Upper lobe of right lung (tissue), 1 donor: ENCODE measurements at places on chromosomes 7 and 10.
A peak's percentile ranks its signal among the peaks of the same experiment; 100 is the strongest.

DNA sequence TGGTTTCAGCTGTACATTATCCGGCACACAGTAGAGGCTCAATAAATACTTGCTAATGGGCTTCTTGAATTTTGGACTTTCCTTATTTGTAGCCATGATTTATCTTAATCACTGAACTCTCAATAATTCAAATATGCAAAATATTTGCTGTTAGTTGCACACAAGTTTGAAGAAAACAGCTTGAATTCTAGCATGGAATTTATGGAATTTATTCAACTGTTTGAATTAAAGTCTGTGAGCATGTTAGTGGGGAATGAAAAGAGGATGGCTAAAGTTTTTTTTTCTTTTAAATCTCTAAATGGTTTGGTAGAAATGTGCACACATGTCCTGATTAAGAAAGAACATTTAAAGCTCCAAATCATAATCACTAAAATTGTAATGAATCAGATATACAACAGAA is 42.5 kb downstream of the SIRT1 start:
- DNase-seq: no peak

- DNase-seq: no peak
Observed at GRCh38 chr7:151225948-151226510, 976 bp downstream of the ABCF2 start.

DNA sequence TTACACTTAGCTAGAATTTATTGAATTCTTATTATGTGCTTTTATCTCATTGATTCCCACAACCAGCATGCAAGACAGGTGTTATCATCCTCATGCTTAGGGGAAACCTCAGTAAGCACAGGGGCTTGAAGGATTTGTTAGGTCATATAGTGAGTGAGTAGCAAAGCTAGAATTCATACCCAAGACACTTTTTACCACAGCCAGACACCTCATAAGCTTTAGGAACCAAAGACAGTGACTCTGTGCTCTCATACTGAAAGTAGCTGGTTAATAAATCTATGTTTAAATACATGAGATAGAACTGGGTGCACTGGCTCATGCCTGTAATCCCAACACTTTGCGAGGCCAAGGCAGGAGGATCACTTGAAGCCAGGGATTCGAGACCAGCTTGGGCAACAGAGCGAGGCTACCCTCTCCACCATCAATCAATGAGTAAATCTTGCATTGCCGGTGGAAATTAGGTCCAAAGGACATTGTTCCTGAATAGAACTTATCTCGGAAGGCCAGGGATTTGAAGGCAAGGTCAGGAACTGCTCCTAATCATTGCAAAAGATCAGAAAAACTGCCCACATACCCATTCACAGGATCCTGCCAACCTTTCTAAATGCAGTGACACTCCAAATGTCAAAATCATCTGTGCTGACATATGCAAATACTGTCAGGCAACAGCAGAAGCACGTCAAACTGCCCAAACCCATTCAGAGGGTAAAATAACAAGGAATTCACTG is 523.5 kb downstream of the PARD3 start:
- DNase-seq: no peak

DNA sequence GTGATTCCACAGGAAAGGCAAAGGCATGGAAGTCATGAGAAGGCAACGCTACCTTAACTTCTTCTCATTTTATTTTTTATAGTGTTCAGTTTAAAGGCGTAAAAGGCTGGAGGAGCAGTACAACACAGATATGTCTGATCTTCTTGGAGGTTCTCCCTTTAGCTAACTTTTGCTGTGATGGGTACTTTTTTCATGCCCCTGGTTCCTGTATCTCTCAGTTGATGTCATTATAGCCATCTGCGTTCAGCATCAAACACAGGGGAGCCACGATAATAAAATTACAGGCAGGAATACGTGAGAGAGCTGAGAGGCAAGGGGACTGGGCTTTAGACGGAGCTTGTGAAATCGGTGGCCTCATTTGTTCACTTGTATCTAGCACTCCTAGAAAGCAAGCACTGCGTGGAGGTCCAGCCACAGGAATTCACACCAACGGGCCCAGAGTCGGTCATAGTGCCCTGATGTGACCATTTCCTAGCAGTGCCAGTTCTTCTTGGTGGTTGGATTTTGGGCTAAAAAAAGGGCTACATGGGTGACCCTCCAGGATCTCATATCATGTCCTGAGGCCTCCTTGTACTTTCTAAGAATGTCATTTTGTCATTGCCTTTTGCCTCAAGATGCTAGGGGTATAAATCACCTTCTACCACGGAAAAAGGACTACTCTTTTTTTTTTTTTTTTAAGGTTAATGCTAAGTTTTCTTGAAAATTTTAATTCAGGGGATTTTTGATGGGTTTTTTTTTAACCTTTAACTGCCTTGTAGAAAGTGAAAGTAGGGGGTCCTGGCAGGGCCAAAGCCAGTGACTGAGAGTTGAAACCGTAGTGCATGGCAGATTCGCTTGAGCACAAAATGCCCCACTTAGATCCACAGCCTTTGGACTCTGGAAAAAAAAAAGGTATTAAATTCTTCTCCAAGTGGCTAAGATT is 191.5 kb downstream of the CELF2 start:
- no peak for DNase-seq

DNA sequence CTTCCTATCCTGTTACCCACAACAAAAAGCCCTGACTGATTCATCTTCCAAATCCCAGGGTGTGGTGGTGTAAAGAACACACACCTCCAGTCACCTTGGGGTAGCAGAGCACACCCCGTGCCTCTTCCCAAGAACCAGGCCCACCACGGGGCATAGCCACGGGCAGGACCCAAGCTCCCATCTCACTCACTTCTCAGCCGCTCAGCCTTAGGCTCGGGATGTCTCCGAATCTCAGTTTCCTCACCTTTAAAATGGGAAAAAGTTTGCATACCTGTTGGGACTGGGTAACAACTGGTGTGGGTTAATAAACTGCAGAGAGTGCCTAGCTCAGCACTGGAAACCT is 139.0 kb downstream of the FGFR2 start:
- DNase-seq: no peak

GRCh38 chr10:109821672-109822071 is 101.6 kb downstream of the XPNPEP1 start:
- no peak for DNase-seq

DNA sequence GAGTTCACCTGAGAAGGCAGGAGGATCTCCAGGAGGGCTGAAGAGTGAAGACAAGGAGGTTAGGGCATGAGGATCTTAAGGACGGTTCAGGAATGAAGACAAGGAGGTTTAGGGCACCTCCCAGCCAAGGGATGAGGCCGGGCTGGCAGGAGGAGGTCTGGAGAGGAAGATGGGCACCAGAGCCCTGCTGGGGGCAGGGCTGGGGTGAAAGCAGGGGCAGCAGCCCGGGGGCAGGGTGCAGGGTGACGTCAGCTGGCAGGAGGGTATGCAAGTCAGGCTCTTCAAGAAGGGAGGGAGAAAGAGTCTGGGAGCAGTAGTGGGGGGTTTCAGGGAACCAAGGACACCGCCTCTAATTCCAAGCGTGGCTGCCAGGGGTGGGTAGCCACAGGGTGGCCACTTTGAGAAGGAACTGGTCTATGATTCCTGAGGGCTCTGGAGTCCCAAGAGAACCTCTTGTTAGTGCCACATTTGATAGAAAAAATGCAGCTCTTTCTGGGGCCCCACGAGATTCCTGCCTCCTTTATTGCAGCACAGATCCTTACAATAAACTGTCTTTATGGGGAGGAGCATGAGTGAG is 101.6 kb downstream of the C10orf90 start:
- DNase-seq: no peak

GRCh38 chr10:109894516-109894915 is 28.8 kb downstream of the XPNPEP1 start:
- no peak for DNase-seq

DNA sequence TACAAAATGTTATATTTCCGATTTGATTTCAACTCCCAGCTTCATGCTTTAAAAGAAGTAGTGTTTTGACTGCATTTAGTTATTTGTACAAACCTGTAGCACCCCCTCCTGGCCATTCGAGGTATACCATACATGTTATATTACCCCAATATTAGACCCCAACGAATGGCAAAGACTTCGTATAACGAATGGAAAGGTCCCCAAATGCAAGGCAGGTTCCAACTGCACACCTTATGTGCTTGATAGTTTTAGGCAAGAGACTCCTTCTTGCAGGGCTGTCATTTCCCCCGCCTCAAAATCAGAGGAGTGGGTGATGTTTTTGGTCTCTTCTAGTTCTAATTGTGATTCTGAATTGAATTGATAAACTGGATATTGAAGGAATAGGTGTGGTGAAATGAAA is 101.1 kb upstream of the TARP start:
- DNase-seq: no peak

DNA sequence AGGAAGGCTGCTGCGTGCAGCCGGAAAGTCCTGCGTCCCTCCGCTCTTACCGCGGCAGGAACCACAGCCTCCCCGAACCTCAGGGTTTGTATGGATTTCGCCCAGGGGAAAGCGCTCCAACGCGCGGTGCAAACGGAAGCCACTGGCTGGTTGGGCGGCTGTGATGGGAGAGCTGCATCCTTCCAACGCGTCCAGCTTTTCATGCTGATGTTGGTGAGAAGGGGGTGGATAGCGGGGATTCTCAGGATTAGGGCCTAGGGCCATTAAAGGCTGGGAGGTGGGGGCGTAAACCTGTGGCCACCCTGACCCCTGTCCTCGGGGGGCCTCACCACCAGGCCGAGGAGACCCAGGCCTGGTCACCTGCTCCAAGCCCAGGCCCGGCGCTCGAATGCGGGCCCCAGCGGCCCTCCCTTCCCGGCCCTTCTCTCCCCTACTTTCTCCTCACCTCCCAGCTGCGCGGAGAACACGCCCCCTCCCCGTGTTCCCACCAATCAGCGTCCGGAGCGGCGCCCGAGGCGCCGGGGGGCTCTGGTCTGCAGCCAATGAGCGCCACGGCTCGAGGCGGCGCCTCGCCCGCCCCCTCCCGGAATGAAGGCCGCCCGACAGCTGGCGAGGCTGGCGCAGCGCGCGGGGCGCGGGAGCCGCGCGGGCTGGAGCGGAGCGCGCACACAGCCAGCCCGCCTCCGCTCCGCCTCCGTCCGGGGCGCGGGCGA is 458 bp upstream of the NANOS1 start:
- DNase-seq: peak; percentile 94

DNA sequence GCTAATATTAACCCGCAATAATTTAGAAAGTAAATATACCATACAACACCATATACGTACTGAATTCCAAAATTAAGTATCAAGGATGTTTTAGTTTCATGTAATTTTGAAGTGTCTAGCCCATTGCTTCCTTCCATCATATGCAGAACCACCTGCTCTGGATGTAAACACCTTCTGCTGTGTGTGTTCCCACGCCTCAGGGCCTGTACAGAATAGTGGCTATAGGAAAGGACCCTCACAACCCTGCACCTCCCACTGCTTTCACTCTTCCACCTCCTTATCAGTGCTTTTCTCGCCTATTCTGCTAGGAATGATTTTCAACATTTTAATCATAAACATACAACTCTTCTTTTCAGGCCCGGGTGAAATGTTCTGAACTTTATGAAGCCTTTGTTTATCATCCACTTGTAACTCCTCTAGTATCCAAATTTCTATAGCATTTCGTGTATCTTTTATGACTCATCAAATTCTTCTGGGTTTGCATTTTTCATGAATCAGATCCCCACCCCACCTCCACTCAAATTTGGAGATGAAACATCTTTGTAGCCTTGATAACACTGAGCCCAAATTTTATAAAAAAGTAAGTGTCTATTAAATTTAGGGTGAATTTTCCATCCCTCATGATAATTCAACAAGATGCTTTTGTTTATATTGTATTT is 1106.8 kb upstream of the C7orf33 start:
- no peak for DNase-seq

DNA sequence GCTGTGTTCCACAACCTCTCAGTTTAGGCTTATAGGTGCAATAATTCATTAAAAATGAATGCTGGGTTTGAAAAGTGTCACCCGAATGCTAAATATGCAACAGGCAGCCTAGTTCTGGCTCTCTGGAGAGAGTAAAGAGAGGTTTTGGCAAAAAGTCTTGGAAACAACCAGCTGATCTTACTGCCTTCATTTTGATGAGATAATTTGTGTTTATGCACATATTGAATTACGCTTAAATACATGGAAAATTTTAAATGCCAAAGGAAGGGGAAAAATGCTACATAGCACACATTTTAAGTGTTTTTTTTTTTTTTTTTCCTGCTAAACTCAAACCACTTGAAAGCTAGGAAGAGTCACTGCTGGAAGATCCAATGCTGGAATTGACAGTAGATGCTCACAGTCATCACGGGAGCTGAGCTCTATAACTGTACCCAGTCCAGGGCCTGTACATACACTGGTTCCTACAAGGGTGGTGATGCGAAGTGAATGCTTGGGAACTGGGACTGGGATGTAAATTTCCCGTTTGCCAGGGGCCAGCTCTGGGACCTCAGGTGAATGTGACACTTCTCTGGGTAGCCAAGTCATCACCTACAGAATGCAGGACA is 151.5 kb downstream of the PFKFB3 start:
- DNase-seq: no peak

DNA sequence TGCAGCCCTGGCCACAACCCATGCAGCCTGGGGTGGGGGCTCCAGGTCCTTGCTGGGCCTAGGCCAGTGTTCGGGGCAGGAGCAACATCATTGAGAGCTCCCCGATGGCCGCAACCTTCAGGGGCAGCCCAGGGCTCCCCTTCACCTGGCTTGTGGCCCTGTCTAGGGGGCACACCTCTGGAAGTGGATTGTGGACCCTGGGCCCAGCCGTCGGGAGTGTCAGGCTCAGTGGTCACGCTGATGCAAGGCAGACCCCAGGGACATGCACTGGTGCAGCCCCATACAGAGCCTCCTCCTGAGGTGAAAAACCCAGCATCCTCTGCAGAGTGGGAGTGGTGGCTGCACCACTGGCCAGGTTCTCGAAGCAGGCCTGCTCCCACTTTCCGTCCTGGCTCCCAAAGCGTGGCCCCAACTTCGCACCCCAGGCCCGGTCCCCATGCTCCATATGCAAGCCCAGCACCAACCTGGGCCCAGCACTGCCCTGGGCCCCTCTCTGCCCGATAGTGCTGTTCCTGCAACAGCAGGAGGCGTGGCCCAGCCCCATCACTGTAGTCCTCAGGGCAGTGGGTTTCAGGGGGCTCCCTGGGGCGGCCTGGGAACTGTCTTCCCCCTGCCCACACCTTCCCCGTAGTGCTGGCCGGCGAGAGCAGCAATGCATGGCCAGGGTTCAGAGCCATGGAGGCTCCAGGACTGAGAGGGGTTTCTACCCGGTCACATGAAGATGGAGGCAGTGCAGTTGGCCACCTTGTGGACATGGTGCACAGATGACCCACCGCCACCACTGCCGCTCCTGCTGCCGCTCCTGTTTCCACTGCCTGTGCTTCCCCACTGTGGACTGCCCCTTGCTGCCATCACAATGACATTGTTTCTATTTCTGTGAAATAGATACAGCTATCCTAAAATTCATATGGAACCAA is 303.9 kb upstream of the NRG3 start:
- DNase-seq: no peak
